ENCODE measurements at places on chromosomes 6 and 20. TPM values are rescaled to one million over a fixed set of nuclear protein-coding genes. Genes with fewer than 3 reads are reported as not detected.
A peak's percentile ranks its signal among the peaks of the same experiment; 100 is the strongest.

- no peak overlapping the region for H3K4me3 ChIP-seq
- H3K4me1 ChIP-seq, result peaks cover 1% of the 10 kb centered on the region
- H3K27me3 ChIP-seq, result no peaks in the 10 kb centered on the region
- H3K27ac ChIP-seq, result no peak overlapping the region
- DNase-seq, result no peak
These were observed 184.3 kb downstream of the EDN1 start for GRCh38 chr6:12474167-12475140.

GRCh38 chr6:3331971-3332370 is 73.2 kb downstream of the PSMG4 start:
- H3K27me3 ChIP-seq, result no peaks in the 10 kb centered on the region
- no peaks in the 10 kb centered on the region for H3K36me3 ChIP-seq
- H3K4me3 ChIP-seq, result no peak overlapping the region

- H3K36me3 ChIP-seq, result peaks cover 4% of the 10 kb centered on the region
- peak overlapping the region; percentile 94 for H3K27ac ChIP-seq
- H3K4me1 ChIP-seq, result peaks cover 2% of the 10 kb centered on the region
- peak overlapping the region; percentile 73 for H3K4me3 ChIP-seq
These were observed 728 bp upstream of the TRIM39 start for GRCh38 chr6:30325873-30326525.

DNA sequence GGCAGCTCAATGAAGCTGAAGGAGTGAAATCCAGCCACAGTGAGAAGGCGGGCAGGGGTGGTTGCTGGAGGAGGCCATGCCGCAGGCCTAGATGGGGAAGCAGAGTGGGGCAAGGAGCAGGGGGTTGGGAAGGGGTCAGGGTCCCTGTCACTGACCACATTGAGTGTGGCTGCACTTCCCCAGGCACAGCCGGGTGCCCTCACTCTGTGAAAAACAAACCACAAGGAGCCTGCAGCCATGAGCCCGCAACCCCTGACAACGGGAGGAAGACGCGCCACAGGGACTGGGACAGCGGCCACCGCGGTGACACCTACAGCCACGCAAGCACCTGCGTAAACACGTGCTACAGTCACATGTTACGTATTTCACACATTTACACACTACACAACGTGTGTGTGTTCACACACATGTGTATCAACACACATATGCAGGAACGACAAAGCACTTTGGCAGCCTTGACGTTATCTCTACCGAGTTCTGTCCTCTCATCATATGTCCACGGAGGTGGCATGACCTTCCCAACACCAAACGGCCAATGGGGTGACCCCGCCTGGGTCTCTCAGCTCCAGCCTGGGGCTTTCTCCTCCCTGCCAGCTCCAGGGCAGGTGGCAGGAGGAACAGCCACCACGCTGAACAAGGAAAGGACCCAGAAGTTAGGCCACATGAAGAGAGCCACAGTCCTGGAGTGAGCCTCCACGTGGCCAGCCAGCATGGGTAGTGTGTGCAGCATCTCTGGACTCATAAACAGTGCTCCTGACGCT is 137.6 kb upstream of the RPS6KA2 start:
- no peaks in the 10 kb centered on the region for H3K27me3 ChIP-seq
- peaks cover 16% of the 10 kb centered on the region for H3K4me1 ChIP-seq
- no peak for DNase-seq
- H3K36me3 ChIP-seq, result no peaks in the 10 kb centered on the region

- H3K4me3 ChIP-seq, result no peak overlapping the region
- DNase-seq, result no peak
- H3K27ac ChIP-seq, result no peak overlapping the region
- H3K27me3 ChIP-seq, result no peaks in the 10 kb centered on the region
- H3K4me1 ChIP-seq, result peaks cover 5% of the 10 kb centered on the region
These were observed 55.8 kb downstream of the TMEM200A start for GRCh38 chr6:130421585-130421984.

GRCh38 chr6:47381036-47381435 is 71.3 kb upstream of the TNFRSF21 start:
- H3K27ac ChIP-seq, result no peak overlapping the region
- H3K4me1 ChIP-seq, result no peaks in the 10 kb centered on the region
- no peak overlapping the region for H3K4me3 ChIP-seq
- H3K36me3 ChIP-seq, result no peaks in the 10 kb centered on the region

GRCh38 chr20:13771853-13772453 is 12.8 kb downstream of the ESF1 start:
- H3K27me3 ChIP-seq, result no peaks in the 10 kb centered on the region
- DNase-seq, result no peak
- no peaks in the 10 kb centered on the region for H3K4me1 ChIP-seq
- H3K4me3 ChIP-seq, result no peak overlapping the region
- peaks cover 51% of the 10 kb centered on the region for H3K36me3 ChIP-seq

DNA sequence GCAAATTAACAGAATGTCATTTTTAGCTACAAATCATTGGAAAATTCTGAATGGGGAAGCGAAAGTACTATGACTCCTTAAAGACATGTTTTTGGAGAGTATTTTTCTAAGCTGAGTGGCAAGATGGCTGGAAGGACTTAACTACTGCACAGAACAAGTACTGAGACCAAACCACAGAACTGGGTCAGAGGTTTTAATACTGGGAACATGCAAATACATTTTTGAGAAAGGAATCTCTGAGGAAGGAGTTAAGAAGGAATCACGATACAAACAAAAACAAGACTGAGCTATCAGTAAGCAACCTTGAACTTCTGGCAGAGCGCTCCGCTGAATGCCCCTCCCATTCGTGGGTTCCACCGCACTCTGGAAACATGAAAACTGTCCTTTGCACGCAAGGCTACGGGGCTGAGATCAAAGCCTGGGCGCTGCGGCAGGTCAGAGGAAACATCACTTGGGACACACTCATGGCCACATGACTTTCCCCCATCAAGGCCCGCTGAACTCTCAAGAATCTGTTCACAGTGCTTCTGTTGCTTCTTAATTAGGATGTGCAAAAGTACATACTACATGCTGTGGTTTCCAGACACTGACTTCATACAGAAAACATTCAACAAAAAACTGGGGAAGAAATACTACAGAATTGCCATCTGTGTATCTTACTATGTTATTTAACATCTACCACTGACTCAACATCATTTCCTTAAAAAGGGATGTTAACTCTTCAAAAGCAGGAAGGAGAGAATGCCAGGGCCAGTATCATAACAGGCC is 27.8 kb downstream of the SLC23A2 start:
- no peaks in the 10 kb centered on the region for H3K36me3 ChIP-seq
- no peak overlapping the region for H3K27ac ChIP-seq
- no peak overlapping the region for H3K4me3 ChIP-seq
- H3K4me1 ChIP-seq, result 0 out of 2 replicates have a peak, but pooled peaks cover 2% of the 10 kb centered on the region

- no peak for DNase-seq
- no peaks in the 10 kb centered on the region for H3K27me3 ChIP-seq
- H3K27ac ChIP-seq, result no peak overlapping the region
- no peaks in the 10 kb centered on the region for H3K36me3 ChIP-seq
- no peaks in the 10 kb centered on the region for H3K4me1 ChIP-seq
These were observed 80.2 kb downstream of the PLCB1 start for GRCh38 chr20:8212286-8212685.

Gene PTGIS
- total RNA-seq, result 40.2 TPM

Gene SNX3
- 72.5 TPM for total RNA-seq

Gene SAMD3
- 1.9 TPM for total RNA-seq

All from H1 (cell line).